ENCODE measurements at places on chromosomes 6 and 20.
A peak's percentile ranks its signal among the peaks of the same experiment; 100 is the strongest.

DNA sequence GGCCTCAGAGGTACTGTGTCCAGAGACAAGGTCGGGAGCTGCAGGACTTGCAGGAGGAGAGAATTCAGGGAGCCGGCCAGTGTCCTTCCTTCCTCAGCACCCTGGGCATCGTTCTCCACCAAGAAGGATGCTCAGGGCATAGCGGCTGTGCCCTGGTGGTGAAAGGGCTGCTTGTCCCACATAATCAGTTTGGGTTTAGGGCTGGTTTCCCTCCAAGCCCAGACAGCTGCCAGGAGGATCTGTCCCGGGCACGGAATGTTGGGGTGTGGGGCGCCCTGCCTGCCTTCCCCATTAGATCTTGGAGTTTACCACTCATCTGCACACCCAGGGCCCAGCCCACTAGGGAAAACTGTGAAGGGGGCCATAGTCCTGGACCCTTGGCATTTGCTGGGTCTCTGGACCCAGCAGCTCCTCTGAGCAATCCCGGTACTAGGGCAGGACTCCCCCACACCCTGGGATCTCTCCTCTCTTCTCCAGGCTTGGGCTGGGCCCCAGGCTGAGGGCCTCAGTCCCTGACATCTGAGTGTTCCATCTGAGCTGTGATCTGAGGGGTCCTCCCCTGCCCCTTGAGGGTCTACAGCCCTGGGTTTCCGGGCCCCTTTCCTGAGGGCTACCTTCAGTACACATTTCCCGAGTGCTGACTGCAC is 18.6 kb upstream of the SPDEF start:
- DNase-seq, result no peak

DNA sequence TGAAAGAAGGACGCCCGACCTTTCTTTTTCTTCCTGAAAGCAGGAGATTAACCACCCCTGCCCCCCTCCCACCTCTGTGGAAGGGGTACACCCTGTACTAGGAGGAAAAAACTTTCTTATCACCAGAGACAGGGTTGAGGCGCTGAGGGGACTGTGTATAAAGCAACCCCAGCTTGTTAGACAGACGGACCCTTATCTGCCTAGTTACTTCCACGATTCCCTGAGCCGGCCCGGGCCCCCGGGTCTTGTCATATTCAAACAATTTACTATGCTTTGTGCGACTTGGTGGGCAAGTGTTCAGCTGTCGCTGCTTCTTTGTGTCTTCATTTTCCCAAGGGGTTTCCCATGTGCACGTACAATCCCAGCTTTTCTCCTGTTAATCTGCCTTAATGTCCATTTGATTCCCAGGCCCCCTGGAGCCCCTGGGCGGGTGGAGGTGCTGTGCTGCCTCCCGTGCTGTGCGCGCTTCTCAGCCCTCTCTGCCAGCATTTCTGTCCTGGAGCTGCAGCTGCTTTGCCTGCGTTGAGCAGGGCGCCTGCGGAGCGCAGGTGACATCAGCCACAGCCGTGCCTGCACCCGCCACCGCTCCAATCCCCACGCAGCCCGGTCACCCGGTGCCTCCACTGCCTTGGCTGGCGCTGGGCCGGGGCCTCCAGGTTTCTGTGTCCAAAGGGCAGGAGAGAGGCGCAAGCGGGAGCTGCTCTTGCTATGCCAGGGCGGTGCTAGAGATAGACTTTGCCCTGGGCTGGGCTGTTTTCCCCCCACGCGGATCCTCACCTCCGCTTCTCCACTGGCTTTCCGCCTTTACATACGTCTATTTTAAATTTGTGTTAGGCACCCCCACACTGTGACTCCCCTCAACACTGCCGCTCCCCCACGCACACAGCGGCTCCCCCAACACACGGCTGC is 96.2 kb downstream of the TTLL2 start:
- no peak for DNase-seq

GRCh38 chr6:31621991-31622390 is 1.5 kb downstream of the PRRC2A start:
- no peak for DNase-seq

DNA sequence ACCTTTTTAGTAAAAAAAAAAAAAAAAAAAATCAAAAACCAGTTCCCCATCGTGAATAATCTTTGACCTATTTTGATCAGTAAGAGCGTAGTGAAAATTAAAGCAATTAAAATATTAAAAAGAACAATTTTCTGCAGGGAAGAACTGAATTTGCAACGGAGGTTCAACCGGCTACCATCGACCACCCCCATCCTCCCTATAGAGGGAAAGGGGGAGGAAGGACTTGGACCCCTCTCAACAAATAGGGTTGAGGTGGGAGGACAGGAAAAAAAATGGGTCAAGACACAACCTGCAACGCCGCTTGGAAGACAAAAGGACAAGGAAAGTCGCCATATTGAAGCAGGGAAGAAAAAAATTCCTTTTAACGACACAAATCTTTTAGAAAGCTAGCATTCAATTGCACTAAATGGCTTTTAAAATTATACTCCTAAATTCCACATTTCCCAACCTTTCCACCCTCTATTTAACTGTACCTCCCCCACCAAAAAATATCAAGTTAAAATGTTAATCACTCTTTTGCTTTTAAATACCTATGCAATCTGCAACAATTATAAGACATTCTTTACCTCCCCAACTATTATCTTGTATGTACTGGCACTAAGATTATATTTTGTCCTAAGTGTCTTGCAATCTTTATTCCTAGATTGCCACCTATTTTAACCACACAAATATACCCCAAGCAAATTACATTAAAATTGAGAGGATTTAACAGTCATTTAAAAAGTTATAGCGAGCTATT is 1.7 kb downstream of the PPP1R10 start:
- peak; percentile 81 for DNase-seq
